ENCODE measurements at places on chromosomes 16 and 17.

DNA sequence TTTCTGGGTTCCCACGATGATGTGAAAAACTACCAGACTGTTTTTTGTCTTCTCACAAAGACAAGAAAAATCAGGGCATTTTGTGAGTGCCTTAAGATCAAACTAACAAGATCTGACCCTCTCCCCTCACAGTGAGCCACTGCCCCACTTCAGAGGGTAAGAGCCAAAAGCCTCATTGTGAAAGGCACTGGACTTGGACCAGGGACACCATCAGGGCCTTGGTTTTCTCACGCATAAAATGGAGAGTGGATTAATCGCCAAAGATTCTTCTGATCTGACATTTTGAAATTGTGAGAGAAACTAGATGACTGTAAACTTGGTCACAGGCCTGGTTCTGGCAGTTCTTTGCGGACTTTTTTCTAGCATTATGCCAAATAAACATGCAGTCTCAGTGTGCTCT is 21.0 kb upstream of the ENDOV start:
- DNase-seq = no peak

GRCh38 chr17:76383546-76384221 is 725 bp upstream of the SPHK1 start:
- peak; percentile 68 for DNase-seq

DNA sequence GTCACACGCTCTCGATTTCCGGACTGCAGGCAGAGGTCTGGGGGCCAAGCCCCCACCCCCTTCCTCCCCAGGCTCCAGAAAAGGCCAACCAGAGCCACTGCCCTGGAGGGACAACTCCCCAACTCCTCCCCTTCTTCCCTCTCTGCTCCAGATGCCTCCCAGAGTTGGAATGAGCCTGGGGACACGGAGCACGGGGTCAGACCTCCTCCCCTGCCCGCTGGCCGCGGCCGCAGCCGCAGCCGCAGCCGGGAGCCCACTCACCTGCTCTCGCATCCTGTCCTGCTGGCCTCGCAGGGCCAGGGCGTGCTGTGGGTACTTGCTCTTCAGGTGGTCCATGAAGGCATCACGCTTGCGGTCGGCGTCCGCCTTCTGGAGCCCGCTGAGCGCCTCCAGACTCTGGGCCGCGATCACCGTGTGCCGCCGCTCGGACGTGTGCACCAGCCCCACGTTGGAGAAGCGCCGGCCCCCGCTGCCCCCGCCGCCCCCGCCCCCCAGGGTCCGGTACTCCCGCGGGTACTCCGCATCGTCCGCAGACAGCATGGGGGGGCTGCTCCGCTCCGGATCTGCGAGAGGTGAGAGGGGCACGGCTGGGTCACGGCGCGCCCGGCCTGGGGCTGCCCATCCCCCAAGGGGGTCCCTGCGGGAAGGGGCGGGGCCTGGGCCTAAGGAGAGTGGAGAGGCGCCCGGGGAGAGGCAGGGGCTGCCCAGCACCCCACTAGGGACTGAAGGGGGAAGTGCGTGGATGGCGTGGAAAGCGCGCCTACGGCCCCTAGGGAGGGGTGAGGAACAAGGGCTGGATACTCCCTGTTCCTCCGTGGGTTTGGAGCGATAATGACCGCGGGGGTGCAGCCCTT is 27.3 kb downstream of the SRCIN1 start:
- no peak for DNase-seq

DNA sequence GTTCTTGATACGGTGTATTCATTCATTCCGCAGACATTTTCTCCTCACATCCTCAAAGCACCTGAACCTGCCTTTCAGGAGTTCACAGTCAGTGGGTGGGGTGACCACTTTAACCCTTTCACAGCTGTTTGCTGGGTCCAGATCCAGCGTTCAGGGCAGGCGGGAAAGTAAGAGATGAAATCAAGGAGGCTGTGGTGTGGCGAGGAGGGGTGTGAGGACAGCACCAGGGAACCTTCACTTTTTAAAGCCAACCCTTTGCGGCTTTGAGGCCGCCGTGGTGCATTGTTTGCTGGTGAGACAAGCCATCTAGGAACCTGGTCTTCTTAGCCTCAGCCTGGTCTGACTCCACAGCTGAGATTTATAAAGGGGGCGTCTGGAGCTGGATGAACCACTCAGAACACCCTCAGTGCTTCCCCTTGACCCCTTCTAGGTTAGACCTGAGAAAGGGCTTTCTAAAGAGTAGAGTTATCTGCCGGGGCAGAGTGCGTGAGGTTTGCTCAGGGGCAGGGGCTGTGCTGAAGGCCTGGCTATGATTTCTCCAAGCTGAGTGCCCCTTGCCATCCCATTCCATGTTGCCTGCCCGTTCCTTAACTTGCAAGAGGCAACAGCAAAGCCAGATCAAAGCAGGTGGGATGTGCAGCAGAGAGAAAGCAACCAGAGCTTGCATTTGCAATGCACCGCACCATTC is 933 bp downstream of the CCR7 start:
- peak; percentile 64 for DNase-seq

DNA sequence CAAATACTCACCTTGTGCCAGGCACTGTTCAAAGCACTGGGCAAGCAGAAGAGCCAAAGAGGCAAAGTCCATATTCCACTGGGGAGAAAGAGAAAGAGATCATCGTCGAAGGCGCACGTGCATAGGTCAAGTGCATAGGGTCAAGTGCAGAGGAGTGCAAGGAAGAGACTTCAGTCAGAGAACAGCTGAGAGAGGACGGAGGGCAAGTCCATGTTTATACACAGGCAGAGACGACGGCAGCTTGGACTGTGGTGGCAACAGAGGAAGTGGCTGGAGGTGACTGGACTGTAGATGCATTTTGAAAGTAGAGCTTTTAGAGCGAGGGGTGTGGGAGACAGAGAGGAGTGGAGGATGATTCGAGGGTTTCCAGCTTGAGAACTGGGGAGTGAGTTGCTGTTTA is 74.7 kb upstream of the SDK2 start:
- no peak for DNase-seq

DNA sequence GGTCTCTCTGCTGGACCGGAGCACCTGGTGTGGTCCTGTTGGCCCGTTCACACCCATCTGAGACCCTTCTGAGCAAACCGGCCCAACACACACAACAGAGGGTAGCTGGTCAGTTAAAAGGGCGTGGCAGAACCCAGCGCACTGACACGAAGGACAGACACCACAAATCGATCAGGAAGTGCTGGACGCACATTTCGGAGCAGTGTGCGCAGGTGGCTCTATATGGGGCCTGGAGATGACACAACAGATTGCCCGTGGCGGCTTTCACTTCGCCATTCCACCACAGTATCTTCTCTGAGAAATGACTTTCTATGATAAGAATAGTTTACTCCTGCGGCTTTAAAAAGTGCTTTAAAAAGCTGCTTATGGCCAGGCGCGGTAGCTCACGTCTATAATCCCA is 12.5 kb downstream of the CCDC57 start:
- no peak for DNase-seq

GRCh38 chr16:80303691-80304090 is 237.1 kb upstream of the DYNLRB2 start:
- DNase-seq = no peak

GRCh38 chr17:57584050-57584551 is 161.0 kb downstream of the CCDC182 start:
- no peak for DNase-seq

DNA sequence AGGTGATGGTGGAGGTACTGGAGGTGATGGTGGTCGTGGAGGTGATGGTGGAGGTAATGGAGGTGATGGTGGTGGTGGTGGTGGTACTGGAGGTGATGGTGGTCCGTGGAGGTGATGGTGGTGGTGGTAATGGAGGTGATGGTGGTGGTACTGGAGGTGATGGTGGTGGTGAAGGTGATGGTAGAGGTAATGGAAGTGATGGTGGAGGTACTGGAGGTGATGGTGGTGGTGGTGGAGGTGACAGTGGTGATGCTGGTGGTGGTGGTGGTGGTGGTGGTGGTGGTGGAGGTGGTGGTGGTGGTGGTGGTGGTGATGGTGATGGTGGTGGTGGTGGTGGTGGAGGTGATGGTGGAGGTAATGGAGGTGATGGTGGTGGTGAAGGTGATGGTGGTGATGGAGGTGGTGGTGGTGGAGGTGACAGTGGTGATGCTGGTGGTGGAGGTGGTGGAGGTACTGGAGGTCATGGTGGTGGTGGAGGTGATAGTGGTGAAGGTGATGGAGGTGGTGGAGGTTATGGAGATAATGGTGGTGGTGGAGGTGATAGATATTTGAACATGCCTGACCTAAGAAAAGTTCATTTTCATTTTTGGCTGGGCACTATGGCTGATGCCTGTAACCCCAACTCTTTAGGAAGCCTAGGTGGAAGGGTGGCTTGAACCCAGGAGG is 55.0 kb downstream of the RNF213 start:
- no peak for DNase-seq

- no peak for DNase-seq
These were observed 6.2 kb downstream of the NACA2 start for GRCh38 chr17:61584866-61585265.

DNA sequence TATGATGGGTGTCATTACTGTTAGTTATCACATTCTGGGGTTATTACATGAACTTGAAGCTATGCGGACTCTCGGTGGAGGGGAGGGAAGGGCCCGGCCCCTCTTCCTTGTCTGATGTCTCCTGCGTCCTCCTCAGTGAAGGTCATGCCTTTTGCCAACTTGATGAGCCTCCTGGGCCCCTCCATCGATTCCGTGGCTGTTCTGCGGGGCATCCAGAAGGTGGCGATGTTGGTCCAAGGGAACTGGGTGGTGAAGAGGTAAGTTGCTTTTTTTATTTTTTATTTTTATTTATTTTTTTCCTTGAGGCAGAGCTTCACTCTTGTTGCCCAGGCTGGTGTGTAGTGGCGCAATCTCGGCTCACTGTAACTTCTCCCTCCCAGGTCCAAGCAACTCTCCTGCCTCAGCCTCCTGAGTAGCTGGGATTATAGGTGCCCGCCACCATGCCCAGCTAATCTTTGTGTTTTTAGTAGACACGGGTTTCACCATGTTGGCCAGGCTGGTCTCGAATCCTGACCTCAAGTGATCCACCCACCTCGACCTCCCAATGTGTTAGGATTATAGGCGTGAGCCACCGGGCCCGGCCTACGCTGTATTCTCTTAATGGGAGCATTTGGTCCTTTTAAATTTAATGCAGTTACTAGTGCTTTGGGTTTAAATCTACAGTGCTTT is 21.6 kb downstream of the POLR3E start:
- DNase-seq = peak; percentile 61

DNA sequence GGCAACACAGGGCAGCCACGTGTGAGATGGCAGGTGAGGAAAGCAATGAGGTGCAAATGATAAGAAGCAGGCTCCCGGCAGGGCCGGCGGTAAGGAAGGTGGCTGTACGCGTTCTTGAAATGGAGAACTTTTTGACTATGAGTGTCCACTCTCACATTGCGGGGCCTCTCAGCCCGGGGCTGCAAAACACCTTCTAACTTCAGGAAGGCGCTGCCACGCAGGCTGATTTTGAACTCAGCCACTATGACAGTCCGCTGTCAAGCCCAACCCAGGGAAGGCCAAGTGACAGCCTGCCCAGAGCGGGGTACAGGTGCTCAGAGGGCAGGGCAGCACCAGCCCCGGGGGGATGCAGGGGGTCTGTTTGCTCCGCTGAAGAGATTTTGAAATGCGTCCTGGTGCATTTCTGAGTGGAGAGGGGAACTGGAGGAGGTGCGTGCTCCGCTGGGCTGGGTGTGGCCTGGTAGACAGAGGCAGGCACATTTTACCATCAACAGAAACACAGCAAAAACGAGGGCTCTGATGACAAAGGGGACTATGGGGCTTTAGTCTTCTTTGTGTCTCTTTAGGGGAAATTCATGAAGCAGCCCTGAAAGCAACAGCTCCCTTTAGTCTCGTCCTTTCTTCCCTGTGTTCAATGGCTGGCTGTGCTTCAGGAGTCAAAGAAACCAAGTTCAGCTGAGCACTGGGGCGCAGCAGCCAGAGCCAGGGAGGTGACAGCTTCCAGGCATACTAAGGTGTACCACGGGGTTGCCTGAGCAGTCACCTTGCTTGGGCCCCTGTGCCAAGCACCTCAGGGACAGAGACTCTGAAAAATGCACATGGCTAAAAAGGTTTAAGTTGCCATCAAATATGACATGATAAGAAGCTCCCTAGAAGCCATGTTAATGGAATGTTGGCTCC is 14.6 kb upstream of the SREBF1 start:
- DNase-seq = no peak

DNA sequence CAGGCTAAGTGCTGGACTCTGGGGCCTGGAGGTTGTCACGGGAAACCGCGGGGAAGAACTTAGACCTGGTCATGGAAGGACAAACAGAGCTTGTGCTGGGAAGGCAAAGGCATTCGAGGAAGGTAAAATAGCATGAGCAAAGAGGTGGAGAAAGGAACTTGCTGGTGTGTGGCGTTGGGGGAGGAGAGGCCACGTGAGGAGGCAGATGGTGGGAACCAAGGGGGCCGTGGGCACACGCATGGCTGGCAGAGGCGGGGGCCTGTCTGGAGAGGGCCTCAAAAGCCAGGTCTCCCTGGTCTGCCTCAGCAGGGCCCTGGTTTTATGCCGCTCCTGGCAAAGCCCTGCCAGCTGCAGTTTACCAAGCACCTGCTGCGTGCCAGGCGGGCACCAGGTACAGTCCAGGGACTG is 15.3 kb downstream of the CORO7 start:
- DNase-seq = no peak

DNA sequence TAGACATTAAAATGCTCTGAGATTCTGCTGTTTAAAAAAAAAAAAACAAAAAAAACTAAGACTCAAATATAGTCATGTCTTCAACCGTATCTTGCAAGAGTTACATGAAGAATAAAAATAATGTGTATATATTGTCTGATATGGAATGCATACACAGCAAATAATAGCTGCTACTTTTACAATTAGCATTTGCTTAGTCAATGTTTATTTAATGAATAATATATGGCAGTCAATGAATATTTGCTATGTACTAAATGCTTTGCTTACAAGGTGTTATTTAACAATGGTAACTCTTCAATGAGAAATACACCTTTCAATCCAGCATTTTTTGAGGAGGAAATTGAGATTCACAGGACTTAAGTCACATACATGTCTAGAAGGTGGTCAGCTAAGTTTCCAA is 718.8 kb upstream of the SOX9 start:
- DNase-seq = no peak

- no peak for DNase-seq
These were observed 138.5 kb downstream of the DNAH9 start for GRCh38 chr17:11736613-11737312.

- DNase-seq = no peak
These were observed 22.6 kb downstream of the SLC25A10 start for GRCh38 chr17:81734405-81735263.

GRCh38 chr17:45409659-45410076 is 23.0 kb downstream of the ARHGAP27 start:
- peak; percentile 48 for DNase-seq

GRCh38 chr17:68600931-68601564 is at the start of gene FAM20A:
FAM20A (minus strand) TSS chr17:68601367; CDS start chr17:68600666, 701 bp downstream.
- DNase-seq = no peak

DNA sequence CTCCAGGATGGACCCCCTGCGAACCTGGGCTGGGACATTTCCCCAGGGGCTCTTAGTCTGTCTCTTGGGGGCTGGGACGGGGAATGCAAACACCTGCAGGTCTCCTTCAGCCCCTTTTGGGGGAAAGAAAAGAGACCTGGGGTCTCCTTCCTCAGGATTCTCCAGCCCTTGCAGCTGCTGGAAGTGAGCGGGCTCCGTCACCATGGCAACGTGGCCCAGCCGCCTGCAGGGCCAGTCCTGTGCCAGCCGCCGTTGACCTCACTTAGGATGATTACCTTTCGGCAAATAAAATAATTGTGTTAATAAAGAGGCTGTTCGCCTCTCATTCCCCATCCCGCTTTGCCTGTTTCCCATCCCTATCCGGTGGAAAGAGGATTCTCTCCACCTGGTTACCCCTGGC is 25.7 kb downstream of the MRM1 start:
- no peak for DNase-seq
